ENCODE measurements at places on chromosomes 2 and 18.

DNA sequence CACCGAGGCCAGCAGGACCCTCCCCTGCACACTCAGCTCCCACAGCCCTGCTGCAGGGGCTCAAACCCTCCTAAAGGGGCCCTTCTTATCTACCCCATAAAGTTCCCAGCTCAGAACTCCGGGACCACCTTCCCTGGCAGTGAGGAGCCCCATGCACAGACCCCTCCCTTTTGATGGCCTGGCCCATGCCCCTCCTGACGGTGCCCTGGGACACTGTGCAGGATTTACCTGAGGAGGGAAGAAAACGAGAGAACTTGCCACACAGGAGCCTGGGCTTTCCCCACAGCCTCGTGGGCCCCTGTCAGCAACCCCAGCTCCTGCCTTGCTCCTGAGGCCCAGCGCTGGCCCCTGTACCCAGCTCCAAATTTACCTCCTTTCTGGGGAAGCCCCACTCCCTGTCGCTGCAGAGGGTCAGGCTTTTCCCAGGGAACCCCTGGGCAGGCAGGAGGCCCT lies 206.3 kb upstream of the SALL3 start:
- DNase-seq: no peak

DNA sequence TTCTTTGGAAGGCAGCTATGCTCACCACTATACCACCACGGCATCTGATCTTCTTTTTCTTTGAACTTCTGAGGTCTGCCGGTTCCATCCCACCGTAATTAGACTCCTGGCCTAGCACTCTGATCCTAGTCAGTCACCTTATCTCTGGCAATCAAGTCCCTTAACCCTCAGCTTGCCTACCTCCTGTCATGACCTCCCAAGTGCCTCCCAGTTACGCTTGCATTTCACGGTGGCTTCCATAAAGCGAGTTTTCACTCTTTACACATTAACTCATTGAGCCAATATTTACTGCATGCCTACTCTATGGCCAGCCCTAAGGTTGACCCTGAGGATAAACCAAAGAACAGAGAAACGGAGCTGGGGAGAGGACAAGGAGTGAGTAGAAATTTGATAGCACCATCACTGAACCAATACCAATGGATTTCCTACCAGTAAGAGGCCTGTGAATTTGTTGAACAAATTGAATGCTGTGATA lies 37.8 kb upstream of the TMEM182 start:
- no peak for DNase-seq

- DNase-seq: no peak
Measured at GRCh38 chr2:197498235-197498936, 1.3 kb downstream of the HSPD1 start.

DNA sequence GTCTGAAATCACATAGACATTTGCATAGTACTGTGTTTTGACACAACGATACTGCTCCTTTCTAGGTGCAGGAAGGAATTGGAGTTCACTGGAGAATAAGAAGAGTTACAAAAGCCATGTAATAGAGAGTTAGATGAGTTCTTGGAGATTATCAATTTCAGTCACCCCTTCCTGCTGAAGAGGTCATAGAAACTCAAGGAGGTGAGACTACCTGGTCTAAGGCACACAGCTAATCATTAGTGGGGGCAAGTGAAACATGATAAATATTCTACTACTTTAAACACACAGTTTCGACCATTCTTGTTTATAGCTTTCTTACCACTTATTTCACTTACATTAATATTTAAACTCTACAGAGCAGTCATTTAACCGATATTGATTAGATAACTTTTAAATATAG lies 286.9 kb upstream of the NXPH2 start:
- no peak for DNase-seq

DNA sequence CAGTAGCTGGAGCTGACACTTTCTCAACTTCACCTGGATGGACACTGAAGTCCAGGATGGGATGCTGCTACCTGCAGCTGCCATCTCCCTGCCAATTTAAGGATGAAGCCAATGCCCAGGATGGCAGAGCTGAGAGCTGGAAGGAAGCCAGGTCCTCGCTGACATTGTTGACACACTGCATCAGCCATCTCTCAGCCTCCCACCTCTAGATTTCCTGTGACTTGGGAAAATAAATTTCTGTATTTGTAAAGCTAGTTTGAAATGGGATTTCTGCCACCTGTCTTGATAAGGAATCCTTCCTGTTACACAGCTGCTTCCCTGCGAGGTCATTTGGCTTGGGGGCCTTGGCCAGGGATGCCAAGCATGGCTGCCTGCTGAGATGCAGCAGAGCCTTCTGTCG lies 43.5 kb downstream of the KCTD1 start:
- DNase-seq: no peak

- DNase-seq: no peak
Measured at GRCh38 chr2:214057986-214058385, 352.9 kb upstream of the VWC2L start.

- DNase-seq: no peak
Measured at GRCh38 chr2:137959166-137959565, 5.1 kb upstream of the HNMT start.

DNA sequence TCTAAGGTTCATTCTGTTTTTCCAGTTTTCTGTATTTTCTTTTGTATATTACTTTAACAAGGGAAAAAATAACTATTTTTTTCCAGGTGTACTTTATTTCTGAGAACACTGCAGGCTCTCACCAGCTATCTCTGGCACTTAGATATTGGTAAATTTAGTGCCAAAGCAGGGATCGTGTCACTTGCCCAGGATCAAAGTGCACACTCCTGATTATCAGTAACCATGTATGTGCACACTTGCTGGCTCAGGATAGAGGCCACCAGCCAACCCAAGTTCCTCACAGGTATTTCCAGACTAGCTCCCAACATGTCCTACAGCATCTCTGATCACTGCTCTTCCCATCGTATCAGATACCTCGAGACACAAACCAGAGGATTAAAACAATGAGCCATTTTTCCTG lies 5.8 kb upstream of the FZD5 start:
- no peak for DNase-seq

- no peak for DNase-seq
Measured at GRCh38 chr2:23789012-23789411, 137.9 kb downstream of the ATAD2B start.

GRCh38 chr2:223970343-223971128 lies 13.3 kb downstream of the MRPL44 start:
- peak; percentile 70 for DNase-seq

GRCh38 chr2:237859533-237860272 lies at the start of gene RAMP1:
RAMP1 (plus strand) TSS chr2:237859623; CDS start chr2:237859676, 53 bp downstream.
- no peak for DNase-seq

- DNase-seq: no peak
Measured at GRCh38 chr2:234839285-234839684, 112.5 kb upstream of the SH3BP4 start.

DNA sequence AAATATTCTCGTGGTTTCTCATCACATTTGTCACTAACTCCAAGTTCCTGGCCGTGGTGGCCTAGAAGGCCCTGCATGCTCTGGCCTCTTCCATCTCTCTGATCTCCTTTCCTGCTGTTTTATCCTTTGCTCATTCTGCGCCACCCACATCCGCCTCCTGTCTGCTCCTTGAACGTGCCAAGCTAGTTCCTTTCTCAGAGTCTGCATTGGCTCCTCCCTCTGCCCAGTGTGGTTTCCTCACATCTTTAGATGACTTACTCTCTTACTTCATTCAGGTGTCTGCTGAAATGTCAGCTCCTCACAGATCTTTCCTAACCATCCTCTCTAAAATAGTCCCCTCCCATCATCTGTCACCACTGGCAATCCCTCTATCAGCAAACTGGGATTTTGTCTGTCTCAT lies 158.6 kb upstream of the RBMS1 start:
- no peak for DNase-seq

- DNase-seq: no peak
Measured at GRCh38 chr2:205060269-205060668, 515.0 kb downstream of the PARD3B start.

DNA sequence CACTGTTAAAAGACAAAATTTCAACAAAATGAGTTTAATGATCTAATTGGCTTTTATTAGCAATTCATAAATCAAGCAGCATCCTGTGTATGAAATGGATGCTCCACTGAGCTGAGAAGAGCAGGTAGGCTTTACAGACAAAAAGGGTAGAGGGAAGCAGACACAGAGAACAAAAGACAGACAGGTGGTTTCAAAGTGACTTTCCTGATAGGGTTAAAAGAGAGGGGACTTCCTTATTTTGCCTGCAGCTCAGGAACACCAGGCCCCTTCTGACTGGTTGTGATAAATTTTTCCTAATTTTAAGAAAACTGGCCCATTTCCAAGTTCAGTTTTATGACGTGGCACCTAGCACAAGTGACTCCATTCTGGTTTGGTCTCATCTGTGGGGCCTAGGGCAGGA lies 11.9 kb downstream of the TEX51 start:
- DNase-seq: no peak

DNA sequence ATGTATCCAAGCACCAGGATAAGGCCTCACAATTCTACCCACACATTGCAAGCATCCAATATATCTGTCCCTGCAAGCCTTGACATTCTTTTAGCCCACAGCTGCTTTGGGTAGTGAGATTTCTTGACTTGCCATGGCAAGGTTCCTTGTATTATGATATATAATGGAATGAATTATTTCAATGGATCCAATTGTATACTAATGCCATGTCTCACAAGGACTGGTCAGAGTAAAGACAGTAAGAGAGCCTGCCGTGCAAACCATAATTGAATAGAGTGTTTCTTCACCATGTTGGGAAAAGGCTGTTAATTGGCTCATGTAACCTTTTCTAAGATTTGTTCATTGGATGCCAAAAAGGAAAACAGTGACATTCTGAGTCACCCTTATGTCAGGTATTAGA lies 64.3 kb upstream of the RBBP8 start:
- no peak for DNase-seq

DNA sequence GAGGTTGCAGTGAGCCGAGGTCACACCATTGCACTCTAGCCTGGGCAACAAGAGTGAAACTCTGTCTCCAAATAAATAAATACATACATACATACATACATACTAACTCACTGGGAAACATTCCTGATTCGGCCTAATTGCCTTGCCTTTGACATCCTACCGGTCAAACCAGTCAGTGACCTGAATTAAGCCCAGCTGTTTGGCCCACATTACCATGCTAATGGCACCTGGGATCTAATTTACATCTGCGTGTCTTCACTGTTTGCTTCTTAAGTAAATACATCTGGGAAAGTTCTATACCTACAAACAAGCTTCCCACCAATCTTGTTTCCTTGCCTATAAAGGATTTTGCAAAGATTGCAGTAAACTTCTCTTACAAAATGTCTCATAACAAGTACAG lies 230.2 kb upstream of the ZC3H15 start:
- DNase-seq: no peak

DNA sequence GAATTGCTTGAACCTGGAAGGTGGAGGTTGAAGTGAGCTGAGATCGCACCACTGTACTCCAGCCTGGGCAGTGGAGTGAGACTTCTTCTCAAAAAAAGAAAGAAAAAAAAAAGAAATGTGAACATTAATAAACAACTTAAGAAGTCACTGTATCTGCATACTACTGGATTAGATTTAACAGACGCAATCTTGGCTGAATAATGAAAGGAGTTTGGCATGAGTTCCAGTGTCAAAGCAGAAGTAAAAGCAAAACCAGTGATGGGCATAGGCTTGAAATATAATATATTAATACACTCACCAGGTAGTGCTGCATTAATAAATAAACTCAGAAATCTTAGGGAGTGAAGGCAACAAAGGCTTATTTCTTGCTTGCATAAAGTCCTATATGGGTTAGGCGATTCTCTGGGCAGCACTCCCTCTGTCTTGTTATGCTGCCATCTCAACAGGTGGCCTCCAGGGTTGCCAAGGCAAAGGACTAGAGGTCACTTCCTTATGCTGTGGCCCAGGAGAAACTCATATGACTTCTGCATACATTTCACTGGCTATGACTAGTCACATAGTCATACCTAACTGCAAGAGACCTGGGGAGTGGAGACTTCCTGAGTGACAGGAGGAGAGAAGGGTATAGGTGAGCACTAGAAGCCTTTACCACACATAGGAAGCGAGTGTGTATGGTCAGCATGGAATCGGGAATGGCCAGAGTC lies 296.2 kb upstream of the SPRED2 start:
- DNase-seq: no peak

- no peak for DNase-seq
Measured at GRCh38 chr2:71379086-71379485, 47.5 kb downstream of the ZNF638 start.

GRCh38 chr18:27202741-27203140 lies 17.6 kb upstream of the CHST9 start:
- no peak for DNase-seq

GRCh38 chr2:237724811-237725478 lies 73.6 kb upstream of the RBM44 start:
- DNase-seq: no peak

DNA sequence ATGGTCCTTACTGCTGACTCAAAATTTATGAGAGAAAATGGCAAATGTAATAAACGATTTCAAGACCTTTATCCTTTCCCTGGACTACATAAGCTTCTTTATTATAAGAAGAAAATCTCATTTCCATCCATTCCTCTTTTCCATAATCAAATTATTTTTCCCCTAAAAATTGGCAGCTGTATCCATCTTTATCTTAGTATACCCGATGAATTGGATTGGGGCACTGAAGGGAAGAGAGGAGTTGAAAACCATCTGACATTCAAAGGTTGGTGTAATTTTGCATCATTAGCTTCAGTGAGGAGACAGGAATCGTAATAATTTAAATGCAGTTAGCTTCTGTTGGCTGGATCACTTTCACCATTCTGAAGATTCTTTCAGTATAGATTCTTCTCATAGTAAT lies 574.1 kb downstream of the XIRP2 start:
- DNase-seq: no peak

DNA sequence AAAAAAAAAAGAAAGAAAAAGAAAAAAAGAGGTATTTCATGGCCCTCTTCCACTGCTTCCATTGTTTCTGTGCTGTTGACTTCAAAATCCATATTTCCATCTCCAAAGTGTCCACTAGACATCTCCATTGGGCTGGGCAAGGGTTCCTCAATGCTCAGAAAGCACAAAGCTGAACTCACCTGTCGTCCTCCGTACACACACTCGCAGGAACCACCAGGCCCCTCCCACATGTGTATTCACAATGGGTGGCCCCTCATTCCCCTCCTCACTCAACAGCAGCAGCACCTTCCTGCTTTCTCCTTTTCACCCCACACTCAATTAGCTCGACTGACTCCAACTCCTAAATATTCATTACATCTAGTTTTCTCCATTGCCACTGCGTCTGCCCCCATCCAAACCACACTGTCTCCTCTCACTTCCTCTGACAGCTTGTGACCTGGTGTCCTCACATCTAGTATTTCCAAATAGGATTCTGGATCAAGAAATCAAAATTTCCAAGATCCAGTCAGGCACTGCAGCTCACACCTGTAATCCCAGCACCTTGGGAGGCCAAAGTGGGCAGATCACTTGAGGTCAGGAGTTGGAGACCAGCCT lies 25.2 kb downstream of the OSBPL1A start:
- no peak for DNase-seq

GRCh38 chr2:18209934-18210639 lies 331.6 kb downstream of the KCNS3 start:
- no peak for DNase-seq

GRCh38 chr2:29382486-29382885 lies 267.3 kb downstream of the CLIP4 start:
- no peak for DNase-seq

Measured in memory B cell (primary cell).